GOT3 (cell line): ENCODE measurements at places on chromosomes 13 and 19.
A peak's percentile ranks its signal among the peaks of the same experiment; 100 is the strongest.

- no peak for DNase-seq
Observed at GRCh38 chr13:93674337-93674755, 447.7 kb downstream of the GPC6 start.

DNA sequence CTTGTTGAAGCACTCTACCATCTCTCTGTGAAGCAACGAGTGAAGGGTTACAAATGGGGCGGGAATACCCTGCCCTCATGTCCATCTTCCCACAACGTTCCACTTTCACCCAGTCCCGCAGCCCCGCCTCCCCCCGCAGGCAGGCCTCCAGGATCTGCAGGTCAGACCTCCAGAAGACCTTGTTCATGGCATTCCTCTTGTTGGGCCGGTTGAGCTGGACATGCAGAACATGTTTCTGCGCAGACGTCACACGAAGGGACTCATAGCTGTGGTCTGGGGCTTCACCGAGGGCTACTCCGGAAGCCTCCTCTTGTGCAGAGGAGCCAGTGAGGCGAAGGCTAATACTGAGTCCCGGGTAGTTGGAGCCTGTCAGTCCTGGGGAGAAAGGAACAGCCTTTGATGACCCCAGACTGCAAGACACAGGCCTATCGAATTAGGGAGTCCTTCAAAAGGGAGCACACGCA is 420 bp downstream of the ECH1 start:
- DNase-seq: peak; percentile 40

DNA sequence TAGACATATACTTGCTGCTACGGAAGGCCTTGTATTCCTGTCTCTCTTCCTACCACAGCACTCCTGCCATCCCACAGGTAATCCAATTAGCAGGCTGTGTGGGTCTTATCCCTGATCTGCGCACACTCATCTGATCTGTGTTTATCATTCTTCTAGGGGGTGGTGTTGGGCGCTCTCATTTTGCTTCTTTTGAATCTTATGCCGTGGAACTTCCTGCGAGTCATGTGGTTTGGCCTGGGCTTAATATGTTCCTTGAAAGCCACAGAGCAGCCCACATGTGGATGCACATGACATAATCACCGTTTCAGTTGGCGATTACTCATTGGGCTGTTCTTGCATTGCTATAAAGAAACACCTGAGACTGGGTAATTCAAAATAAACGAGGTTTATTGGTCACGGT is 7.5 kb downstream of the RASA3 start:
- no peak for DNase-seq

GRCh38 chr19:7471696-7472615 is 16.9 kb downstream of the PEX11G start:
- DNase-seq: no peak

GRCh38 chr19:12749938-12750521 is 1.6 kb upstream of the BEST2 start:
- no peak for DNase-seq

GRCh38 chr19:6568010-6568526 is 22.9 kb downstream of the CD70 start:
- no peak for DNase-seq

- DNase-seq: no peak
Observed at GRCh38 chr13:46476174-46476573, 76.8 kb upstream of the LRCH1 start.

GRCh38 chr13:94534166-94534565 is 54.7 kb upstream of the DCT start:
- DNase-seq: no peak

GRCh38 chr13:75139291-75139690 is 342.7 kb downstream of the TBC1D4 start:
- no peak for DNase-seq

- DNase-seq: no peak
Observed at GRCh38 chr19:18488838-18489626, 32.8 kb downstream of the ELL start.

DNA sequence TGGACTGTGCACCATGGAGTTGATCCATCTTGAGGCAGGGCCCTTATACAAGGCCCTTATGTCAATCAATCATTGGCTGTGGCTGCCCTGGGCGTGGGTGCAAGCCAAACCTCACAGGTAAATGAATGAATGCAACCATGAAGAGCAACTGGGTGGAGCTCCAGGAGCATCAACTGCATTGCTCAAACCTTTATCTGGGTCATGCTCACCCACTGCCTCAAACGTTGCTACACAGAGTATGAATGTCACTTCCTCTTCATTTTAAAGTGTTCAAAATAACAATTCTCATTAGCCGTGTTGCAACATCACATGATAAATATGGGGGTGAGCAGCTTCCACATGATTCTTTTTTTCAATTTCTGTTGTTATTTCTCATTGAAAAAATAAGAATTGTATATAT is 6.4 kb upstream of the ZNF333 start:
- no peak for DNase-seq

GRCh38 chr19:7450243-7451223 is 38.3 kb downstream of the PEX11G start:
- no peak for DNase-seq

DNA sequence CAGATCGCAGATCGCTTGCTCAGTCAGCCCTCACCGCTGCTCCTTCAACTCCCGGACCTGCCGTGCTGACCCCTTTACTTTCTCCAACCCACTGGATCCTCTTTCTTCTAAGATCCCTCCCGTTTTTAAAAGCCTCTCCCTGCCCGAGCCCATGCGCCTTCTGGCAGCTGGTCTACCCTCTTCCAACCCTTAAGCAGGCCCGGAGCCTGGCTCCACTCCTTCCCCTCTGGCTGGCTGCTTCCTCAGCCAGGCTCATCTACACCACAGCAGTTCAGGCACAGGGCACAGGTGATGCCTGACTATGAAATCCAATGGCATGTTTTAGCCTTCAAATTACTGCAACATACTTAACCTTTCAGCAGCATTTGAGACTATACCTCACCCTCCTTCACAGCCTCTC is 63.8 kb upstream of the PABPC3 start:
- DNase-seq: no peak

DNA sequence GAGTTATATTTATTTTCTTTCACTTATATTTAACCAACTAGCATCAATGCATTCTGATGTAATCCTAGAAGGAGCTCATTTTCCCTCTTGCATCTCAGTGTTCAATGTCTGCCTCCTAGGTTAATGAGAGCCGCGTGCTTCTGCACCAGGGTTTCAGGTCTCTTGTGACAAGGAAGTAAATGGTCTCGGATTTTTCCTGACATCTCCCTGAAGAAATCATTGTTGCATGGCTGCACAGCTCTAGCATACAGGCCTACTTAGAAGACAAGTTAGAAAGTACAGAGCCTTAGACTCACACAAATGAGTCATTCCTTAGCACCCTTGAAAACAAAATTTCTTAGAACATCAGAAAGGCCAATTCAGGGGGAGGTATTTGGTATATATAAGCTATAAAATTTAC is 57.2 kb upstream of the KLF12 start:
- DNase-seq: no peak

GRCh38 chr13:97502181-97502580 is 68.2 kb downstream of the RAP2A start:
- no peak for DNase-seq

DNA sequence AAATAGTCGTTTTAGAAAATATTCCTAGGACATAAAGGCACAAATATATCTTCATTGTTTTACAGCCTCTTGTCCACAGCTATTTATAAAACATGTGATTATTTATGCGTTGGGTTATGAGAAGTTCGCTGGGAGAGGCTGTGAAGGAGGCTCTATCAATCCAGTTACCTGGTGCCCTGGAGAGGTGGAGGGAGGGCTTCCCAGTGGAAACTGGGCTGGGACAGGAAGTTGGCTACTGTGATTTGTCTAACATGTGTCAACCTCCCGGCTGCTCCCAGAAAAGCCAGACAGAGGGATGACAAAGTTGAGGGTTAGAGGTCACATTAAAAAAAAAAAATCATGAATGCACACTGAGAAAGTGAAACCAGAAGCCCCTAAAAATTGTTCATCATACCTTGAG is 346.5 kb downstream of the ZNF536 start:
- DNase-seq: no peak

- DNase-seq: no peak
Observed at GRCh38 chr13:34247596-34247995, 429.6 kb downstream of the RFC3 start.

- DNase-seq: no peak
Observed at GRCh38 chr13:45807520-45808099, 43.9 kb downstream of the SIAH3 start.

DNA sequence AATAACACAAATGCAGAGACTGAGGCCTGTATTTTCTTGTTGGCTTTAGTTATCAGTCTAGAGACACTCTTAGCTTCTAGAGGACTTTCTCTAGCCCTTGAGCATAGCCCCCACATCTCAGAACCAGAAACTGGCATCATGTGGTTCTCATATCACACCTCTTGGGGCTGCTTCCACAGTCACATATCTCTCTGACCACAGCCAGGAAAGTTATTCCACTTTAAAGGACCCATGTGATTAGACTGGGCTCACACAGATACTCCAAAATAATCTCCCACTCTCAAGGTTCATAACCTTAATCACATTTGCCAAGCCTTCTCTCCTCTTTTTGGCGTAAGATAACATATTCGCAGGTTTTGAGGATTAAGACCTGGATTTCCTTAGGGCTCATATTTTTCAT is 846.9 kb upstream of the MIR17HG start:
- DNase-seq: no peak

DNA sequence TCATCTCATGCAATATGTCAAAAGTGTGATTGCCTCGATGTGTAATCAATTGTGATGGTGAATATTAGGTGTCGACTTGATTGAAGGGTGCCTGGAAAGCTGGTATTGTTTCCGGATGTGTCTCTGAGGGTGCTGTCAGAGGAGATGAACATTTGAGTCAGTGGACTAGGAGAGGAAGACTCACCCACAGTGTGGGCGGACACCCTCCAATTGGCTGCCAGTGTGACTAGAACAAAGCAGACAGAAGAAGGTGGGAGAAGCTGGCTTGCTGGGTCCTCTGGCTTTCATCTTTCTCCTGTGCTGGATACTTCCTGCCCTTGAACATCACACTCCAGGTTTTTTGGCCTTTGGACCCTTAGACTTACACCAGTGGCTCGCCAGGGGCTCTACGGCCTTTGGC is 15.5 kb upstream of the CABP5 start:
- no peak for DNase-seq

DNA sequence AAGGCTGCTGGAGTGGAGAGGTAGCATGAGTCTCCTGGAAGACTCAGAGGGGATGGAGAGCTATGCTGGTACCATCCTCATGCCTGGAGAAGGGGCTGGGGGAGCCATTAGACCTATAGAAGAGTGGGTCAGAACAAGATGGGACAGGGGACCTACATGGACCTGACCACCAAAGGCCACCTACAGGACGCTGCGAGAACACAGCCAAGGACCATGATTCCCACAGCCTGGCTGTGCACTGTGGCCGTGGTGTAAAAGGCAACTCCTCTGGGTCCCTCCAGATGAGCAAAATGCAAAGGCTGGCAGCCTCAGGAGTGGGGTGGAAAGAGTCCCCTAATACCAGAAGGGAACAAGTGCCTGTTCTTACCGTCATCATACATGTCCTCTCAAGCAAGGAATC is 216.2 kb downstream of the SLC7A1 start:
- no peak for DNase-seq

DNA sequence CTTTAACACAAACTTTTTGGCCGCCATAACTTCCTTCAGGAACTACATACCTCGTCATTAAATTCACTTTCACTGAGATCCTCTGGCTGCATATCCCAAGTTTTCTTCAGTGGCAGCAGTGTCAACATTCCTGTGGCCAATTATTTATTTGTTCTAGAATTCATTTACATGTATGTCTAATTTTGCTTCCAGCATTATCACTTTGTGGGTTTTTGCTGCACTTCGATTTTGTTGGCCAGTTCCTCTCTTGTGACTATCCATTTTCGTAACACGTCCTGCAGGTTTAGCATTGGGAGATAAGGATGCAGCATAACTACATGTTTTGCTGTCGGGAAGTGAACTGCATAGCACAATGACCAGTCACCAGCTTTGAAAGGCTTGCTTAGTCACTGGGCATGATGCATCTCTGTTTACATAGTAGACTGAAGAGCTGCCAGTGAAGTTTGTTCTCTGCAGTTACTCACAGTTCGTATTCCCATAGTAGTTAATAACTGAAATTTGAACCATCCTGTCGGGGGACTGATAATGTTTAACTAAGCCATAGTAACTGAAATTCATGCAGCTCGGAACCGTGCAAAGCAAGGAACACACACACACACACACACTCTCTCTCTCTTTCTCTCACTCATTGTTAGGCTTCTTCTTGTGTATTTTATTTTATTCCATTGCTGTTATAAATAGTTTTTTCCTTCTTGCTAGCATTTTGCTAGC is 28.3 kb downstream of the ZNF507 start:
- peak; percentile 40 for DNase-seq
